ENCODE measurements at places on chromosomes 11 and 22. TPM values are rescaled to one million over a fixed set of nuclear protein-coding genes. Genes with fewer than 3 reads are reported as not detected.

DNA sequence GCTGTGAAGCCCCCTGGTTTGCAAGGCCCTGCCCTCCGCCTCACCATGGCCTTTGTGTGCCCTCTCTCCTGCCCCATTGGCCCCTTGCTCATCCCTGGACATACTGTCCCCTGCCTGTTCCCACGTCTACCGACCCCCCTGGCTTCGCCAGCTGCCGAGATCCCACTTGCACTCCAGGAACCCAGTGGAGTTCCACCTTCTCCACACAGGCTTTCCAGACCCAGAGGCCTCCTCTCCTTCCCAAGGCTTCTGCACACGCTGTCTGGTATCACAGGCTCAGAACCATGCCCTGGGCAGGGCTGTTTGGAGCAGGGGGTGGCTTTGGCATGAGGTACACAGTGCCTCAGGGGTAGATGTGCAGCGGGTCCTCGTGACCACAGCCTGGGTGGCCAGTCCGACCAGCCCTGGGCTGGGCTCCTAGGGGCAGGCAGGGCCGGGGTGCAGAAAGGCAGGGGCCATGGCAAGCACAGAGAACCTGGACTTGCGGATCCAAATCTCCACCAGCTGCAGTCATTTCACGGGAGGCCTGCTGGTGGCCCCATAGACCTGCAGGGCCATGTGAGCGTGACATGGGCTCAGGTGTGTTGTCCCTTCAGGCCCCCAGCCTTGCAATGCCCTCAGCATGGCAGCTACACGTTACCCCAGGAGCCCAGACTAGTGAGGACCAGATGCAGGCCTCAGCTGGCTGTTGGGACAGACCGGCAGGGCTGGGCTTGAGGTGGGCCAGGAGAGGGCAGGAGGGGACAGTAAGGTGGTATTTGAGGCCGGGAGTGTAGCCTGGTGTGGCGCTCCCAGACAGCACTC lies 9.5 kb downstream of the GRK2 start:
- peak; percentile 55 for DNase-seq

RIMBP3B gene
- total RNA-seq = 0.89 TPM

DNA sequence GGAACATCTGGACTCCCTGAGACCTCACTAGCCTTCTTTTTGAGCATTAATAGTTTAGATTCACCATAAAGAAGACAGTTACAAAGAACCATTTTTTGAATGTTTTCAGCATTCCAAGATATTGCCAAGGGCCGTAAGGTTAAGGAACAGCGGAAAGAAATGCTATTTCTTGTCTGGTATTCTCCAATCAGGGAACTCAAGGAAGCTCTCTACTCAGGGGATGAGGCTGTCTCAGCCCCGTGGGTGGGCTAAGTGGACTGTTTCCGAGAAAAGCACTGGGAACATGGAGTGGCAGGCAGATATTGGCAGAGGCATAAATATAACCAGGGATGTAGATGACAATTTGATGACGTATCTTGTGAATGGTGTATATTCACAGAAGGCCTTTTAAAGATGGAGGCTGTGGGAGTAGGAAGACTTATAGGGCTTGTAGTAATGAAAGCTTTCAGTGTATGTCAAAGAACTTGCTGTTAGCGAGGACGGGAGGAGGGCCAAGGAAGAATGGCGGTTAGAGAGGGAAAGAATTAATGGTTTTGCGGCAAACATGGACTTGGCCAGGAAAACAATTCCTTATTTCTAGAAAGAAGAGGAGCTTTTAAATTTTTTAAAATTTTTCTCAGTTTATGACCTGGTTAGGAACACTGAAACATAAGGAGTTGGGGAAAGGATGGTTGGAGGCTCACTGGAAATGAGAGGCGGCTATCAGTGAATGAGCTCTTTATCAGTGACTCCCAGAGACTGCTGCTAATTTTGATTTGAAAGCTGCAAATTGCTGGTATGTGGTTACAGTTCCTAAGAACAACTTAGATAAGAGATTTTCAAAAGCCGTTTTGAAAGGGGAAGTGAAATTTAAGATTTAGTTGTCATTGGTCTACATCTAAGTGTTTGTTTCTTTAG lies 64.6 kb downstream of the ST3GAL4 start:
- DNase-seq = no peak

- DNase-seq = no peak
Observed at GRCh38 chr22:25366876-25367466, 147.5 kb downstream of the CRYBB2 start.
